ENCODE measurements at places on chromosomes 7 and 10.
A peak's percentile ranks its signal among the peaks of the same experiment; 100 is the strongest.

GRCh38 chr7:10439027-10439426 lies 534.6 kb upstream of the PHF14 start:
- DNase-seq: no peak

GRCh38 chr7:45217358-45217757 lies 59.8 kb downstream of the RAMP3 start:
- DNase-seq: no peak

- DNase-seq: peak; percentile 61
These were observed 140.5 kb downstream of the PRKAG2 start for GRCh38 chr7:151736403-151736909.

GRCh38 chr7:52842202-52842900 lies 193.1 kb upstream of the POM121L12 start:
- DNase-seq: no peak

DNA sequence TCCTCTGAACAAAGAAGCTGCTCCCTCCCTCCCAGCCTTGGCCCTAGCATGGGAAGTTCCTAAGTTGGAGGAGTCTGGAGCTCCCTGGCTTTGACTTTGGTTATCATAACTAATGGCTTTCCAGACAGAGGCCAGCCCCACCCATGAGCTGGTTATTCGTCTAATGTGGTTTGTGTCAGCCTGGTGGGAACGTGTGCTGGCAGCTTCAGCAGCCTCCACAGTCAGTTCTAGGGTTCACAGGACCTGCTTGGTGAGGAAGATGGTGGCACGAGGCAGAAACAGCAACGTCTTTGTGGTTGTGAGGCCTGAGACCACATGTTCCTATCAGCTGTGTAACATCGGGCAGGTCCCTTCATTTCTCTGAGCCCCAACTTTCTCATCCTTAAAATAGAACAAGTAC lies 103.1 kb downstream of the PAXIP1 start:
- DNase-seq: no peak

DNA sequence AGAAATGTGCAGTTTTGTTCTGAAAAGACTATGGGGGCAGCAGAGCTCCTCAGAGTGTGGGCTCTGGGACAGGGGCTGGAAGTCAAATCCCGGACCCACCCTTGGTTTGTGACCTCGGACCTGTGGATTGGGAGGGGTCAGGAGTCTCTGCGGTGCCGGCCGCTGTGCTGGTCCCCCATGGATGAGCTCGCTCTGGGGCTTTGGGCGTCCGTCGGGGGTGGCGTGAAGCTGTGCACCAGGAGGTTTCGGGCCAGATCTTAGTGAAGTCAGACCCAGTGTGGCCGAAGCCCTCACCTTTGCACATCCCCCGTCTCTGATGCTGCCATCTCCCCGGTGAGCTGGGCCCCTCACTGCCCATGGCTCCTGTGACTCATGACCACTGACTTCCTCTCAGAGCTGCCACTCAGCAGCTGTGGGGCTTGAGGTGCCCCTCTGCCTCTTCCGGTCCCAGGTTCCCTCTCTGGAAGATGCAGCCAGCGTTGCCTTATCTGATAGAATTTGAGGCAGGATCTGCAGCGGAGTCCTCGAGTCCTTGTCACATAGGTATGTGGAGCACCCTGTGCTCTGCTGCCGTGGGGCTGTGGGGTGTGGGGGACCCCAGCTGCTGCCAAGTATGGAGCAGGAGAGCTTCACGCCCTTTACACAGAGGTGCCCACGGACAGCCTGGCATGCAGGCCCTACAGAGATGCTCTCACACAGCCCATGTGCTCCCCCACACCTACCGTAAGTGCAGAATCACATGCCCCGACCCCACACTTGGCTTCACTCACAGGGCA lies 11.4 kb upstream of the SCART1 start:
- DNase-seq: no peak

GRCh38 chr7:105779856-105780780 lies 96.3 kb downstream of the ATXN7L1 start:
- DNase-seq: no peak

DNA sequence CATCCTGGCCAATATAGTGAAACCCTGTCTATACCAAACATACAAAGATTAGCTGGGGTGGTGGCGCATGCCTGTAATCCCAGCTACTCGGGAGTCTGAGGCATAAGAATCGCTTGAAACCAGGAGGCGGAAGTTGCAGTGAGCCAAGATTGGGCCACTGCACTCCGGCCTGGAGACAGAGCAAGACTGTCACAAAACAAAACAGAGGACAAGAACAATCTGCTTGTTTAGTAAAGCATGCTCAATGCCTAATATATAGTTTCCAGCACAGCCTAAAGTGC lies 1.8 kb upstream of the SEC24C start:
- DNase-seq: no peak

DNA sequence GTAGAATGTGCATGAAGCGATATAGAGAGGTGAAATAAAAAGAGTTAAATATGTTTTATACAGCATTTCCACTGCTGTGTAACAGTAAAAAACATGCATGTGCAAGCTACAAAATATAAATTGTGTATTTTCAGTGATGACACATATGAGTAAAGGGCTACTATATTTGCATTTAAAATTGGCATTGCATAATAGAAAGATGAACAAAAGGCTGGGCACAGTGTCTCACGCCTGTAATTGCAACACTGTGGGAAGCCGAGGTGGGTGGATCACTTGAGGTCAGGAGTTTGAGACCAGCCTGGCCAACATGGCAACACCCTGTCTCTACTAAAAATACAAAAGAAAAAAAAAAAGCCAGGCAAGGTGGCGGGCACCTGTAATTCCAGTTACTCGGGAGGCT lies 79.8 kb upstream of the CCDC71L start:
- DNase-seq: peak; percentile 43

DNA sequence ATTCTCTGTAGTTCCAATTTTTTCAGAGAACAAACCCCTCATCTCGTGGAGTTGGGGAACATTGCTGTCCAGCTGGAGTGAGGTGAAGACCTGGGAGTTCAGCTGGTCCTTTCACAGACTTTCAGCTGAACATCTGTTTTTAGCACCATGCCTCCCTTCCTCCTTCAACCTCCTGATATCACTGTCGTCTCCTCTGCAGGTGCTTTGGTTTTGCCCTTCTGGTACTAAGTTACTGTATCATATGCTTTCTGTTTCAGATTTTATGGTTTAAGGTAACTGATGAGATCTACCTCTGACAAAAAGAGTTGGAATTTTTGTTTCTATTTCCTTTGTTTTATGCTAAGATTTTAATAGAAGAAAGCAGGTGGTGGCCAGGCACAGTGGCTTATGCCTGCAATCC lies 102.9 kb downstream of the ZNF438 start:
- no peak for DNase-seq

DNA sequence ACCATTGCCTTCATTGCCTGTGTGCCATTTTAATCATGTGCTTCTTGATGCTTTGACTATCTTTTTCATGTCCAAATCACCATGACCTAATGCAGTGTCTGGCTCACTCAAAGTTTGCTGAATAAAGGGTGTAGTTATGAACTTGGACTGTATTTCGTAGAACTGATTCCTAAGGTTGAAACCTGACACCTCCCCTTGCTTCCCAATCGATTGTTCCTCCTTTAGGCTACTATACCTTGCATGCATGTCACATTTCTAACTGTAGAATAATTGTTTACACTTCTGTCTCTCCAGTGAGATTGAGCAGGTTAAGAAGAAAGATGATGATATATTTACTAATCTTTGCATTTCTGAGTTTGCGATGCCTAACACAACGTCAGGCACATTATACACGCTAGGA lies 41.0 kb upstream of the CDK1 start:
- no peak for DNase-seq

DNA sequence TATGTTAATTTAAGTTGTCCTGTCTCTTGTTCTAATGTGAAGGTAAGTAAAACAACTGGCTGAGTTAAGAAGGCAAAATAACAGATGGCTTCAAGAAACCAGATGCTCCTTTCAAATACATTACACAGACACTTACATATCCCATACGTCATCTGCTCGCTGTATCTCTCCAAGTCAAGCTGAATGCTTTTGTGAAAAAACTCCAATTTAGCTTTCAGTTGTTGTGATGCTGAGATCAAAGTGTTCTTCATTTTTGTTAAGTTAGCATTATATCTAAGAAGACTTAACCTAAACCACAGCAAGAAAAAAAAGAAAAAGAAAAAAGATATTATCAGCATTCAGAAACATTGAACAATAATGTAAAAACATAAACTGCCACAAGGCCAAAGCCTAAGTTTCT lies 18.5 kb upstream of the ERLIN1 start:
- no peak for DNase-seq

DNA sequence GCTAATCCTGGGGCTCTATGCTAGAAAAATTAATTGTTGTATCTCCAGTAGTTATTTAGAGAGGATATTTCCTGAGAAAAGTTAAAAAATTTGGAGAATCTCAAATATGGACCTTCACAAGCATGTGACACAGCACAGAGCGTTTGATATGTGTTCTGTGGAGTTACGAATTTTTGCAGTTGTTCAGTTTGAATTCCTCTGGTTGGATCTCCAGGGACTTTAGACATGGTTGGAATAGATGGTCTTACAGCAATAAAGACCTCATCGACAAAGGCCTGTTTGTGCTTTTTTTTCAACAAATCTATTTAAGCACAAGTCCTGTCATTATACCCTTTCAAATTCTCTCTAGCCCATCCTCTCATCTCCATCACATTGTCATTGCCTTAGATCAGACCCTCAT lies 138.0 kb downstream of the TES start:
- no peak for DNase-seq

GRCh38 chr7:18292584-18292983 lies 203.0 kb upstream of the HDAC9 start:
- no peak for DNase-seq

GRCh38 chr10:82037076-82037475 lies 162.1 kb downstream of the NRG3 start:
- DNase-seq: no peak

DNA sequence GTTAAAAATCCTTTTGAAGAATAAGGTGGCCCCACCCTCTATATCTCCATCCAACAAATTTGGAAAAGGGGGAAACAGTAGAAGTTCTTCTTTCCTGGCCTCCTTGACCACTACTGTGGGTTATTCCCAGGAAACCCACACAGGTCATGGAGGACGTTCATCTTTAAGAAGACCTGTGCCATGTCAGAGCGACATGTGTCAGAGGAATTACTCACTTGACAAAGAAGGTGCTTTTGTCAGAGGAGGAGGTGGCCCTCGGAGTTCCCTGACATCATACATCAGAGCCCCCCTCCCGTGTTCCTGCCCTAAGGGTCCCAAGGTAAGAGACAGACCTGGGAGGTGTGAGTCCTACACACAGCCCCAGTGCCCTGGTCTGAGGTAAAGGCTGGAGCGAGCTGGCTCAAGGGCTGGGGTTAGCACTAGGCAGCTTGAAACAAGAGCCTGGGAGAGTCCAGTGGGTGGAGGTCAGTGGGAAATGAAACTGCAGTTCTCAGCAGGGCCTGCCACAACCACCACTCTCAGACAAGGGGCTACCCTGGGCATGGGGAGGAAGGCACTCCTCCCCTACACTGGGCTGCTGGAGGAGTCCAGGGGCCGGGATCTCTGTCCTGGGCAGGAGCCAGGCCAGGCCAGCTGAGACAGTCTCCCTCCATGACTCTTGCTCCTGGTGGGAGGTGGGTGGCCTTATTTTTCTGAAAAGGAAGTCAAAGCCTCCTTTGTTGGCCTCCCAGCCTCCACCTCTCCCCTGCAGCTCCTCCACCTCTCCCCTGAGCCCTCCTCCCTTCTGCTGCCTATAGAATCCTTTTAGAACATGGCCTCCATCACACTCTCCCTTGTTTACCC lies 21.8 kb upstream of the ZMIZ1 start:
- peak; percentile 64 for DNase-seq

DNA sequence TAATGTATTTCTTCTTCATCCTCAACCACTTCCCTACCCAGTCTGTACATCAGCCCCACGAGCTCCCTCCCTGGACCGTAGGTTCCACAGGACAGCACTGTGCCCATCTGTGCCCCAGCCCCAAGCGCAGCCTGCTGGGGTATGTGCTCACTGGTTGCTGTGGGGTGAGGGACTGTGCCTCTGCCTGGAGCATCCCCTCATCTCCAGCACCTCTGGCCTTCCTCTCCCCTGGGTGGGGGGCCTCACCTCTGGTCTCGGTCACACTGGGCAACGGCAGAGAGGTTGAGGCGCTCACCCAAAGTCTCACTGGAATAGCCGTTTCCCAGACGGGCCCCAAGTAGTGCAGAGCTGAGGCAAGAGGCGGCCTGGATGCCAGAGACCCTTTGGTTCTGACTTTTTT lies 1.5 kb upstream of the PRKAR1B start:
- DNase-seq: no peak

- no peak for DNase-seq
These were observed 7.4 kb upstream of the MICALL2 start for GRCh38 chr7:1466524-1467271.

GRCh38 chr10:124008681-124009080 lies 84.7 kb downstream of the CHST15 start:
- DNase-seq: no peak

DNA sequence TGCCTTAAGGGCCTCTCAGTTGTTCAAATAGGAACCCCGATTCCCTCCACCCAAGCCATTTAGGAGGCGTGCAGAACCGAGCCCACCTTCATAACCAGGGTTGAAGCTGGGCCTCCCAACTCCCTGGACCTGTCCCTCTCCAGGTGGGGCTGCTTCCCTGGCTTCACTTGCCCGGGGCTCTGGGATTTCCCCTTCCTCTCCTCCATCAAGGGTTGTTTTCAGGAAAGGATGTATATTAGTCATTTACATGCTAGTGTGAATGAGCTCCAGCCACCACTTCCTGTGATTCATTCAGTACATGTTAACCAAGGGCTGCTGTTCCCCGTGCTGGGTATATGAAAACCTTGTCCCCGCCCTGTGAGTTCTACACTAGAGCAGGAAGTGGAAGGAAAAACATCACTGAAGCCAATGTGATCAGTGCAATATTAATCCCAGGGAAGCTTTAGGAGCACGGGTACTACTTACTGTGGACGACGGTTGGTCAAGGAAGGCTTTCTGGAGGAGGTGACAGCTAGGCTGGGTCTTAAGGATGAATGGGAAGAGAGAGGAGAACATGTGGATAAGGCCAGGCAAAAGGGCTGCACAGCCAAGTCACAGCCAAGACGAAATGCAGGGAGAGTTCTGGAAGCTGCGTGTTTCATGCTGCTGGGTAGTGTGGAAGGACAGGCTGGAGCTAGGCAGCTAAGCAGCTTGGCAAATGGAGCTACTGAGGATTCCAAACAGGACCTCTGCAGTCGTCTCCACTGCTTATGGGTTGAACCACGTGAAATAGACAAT lies 150.1 kb upstream of the SHH start:
- no peak for DNase-seq

DNA sequence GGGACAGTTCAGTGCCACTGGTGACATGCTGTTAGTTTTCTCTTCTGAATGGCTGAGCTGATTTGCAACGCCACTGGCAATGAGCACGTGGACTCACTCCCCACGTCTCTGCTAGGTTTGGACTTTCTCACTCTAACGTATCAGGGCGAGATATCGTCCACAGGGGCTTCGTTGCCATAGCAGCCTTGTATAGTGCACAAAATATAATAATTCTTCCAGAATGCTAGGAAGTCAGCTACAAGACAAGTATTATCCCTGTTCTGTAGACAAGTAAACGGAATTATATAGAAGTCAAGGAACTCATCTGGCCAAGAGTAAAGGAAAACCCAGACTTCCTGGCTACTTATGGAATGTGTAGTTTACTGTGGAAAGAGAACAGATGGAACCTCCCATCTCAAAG lies 226.8 kb downstream of the ARHGAP21 start:
- DNase-seq: no peak

Data from inflammatory macrophage treated with lipopolysaccharide for 1 hour (primary cell).